Activated CD4-positive, alpha-beta T cell treated with anti-CD3 and anti-CD28 coated beads for 36 hours (primary cell): ENCODE measurements at places on chromosomes 6 and 20. TPM values are rescaled to one million over a fixed set of nuclear protein-coding genes. Genes with fewer than 3 reads are reported as not detected.

- H3K27me3 ChIP-seq: no peaks in the 10 kb centered on the region
- DNase-seq: no peak
- no peaks in the 10 kb centered on the region for H3K36me3 ChIP-seq
- no peak overlapping the region for H3K27ac ChIP-seq
- H3K4me1 ChIP-seq: peaks cover 31% of the 10 kb centered on the region
Measured at GRCh38 chr6:143734641-143735063, 56.9 kb downstream of the PHACTR2 start.

GRCh38 chr6:148343047-148343782 lies 577 bp downstream of the SASH1 start:
- no peak overlapping the region for H3K4me3 ChIP-seq
- no peak overlapping the region for H3K27ac ChIP-seq
- H3K36me3 ChIP-seq: no peaks in the 10 kb centered on the region

MTFR2 gene
- total RNA-seq: 28.9 TPM

- H3K36me3 ChIP-seq: no peaks in the 10 kb centered on the region
- H3K27ac ChIP-seq: no peak overlapping the region
- DNase-seq: no peak
- H3K27me3 ChIP-seq: no peaks in the 10 kb centered on the region
- H3K4me1 ChIP-seq: peaks cover 5% of the 10 kb centered on the region
Measured at GRCh38 chr6:157520117-157520406, 139.1 kb downstream of the ZDHHC14 start.
